Activated naive CD4-positive, alpha-beta T cell (primary cell): ENCODE measurements at places on chromosomes 11 and 22.

DNA sequence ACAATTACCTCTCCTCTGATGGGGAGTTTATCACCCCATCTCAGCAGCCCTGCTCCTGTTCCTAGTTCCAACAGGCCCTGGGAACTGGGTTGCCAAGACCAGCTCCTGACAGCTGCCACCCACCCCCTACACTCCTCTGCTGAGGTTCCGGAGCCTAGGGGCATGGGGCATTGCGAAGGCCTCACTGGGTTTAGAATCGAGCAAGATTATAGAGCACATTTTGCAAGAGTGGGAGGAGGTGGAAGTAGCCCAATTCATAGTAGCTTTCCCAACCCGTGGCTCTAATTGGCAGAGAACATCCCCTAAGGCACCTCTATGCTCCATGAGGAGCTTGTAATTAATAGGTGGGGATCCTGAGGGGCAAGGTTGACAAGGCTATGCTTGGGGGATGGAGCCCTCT, 23.0 kb downstream of the MYEOV start:
- DNase-seq: no peak

GRCh38 chr11:130407978-130408377, 20.4 kb downstream of the ADAMTS8 start:
- DNase-seq: no peak

DNA sequence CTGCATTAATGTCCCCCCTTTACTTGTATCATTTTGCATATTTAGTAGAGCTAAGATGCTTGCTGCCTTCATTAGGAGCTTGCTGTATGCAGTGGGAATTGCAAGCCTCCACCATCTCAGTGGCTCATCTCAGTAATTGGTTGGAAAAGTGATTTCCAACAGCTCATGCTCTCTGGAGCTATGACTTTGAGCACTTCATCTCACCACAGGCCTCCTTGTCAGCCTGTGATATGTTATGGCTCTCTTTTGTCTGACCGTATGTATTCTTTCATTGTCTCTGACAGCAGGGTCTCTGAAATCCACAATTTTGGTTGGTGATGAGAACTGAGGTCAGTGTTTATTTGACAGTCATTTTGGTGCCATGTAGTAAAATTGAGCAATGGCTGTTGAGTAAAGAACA, 345.1 kb downstream of the FAT3 start:
- no peak for DNase-seq

GRCh38 chr11:11998091-11998781, 10.2 kb downstream of the DKK3 start:
- no peak for DNase-seq

GRCh38 chr22:23068832-23069385, 1.4 kb upstream of the GNAZ start:
- no peak for DNase-seq

GRCh38 chr11:119094816-119095065, 6.9 kb downstream of the DPAGT1 start:
- DNase-seq: peak; percentile 58

GRCh38 chr11:113119966-113120736, 158.9 kb downstream of the NCAM1 start:
- no peak for DNase-seq

- no peak for DNase-seq
These were observed 369.4 kb upstream of the ISX start for GRCh38 chr22:34696557-34696956.

DNA sequence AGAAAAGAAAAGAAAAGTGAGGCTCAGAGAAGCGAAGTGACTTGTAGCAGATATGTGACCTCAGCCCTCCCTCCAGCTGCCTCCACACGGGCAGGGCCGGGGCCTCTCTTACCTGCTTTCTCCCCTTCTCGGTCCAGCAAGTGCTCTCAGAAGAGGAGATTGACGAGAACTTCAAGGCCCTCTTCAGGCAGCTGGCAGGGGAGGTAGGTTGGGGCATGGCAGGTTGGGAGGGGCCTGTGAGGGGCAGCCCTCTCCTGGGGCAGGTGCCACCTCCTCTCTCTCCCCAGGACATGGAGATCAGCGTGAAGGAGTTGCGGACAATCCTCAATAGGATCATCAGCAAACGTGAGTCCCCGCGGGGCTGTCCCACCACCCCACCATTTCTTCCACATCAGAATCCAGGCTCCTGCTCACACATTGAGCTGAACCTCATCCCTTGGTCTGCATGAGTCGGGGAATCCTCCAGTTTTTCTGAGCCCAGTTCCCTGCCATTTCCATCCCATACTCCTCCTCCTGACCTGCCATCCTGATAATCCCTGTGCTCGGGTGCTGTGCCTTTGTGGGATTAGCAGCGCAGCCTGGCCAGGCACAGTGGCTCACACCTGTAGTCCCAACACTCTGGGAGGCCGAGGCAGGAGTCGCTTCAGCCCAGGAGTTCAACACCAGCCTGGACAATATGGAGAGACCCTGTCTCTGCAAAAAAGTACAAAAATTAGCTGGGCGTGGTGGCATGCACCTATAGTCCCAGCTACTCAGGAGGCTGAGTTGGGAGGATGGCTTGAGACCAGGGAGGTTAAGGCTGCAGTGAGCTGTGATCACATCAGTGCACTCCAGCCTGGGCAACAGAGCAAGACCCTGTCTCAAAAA, 26.4 kb downstream of the CAPN1 start:
- no peak for DNase-seq

DNA sequence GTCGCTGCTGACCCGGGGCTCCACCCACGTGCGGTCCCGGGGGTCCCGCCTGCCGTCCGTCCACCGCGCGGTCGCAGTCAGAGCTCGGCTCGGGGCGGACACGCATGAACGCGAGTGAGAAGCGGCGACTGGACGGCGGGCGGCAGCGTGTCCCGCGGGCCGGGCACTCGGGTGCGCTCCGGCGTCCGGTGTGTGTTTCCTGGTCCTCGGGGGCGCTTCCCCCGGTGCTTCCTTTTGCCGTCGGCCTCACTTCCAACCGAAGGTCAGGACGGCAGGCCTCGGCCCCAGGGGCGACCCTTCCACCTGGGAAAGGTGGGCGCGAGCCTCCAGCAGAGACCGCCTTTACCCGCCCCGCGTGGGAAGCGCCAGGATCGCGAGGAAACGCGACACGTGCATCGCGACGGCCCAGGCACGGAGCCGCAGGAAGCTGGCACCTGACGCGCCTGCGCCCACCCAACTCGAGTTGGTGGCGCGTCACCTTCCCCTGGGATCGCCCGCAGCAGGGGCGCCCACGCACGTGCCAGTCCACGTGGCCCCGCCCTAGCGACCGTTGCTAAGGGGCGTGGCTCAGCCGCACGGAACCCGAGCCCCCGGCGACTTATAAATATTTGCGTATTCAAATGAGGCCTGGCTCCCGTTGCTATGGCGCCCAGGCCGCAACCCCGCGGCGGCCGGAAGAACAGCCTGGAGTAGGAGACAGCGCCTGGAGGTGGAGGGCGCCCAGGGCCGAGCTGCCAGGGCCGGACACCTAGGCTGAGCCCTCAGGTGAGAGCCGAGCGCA, at the start of gene LRRC56:
Gene LRRC56, plus strand, starts transcription at position 687 of the 781 bp plus-strand sequence. CDS start 3,158 bp downstream, outside the sequence.
- peak; percentile 59 for DNase-seq

DNA sequence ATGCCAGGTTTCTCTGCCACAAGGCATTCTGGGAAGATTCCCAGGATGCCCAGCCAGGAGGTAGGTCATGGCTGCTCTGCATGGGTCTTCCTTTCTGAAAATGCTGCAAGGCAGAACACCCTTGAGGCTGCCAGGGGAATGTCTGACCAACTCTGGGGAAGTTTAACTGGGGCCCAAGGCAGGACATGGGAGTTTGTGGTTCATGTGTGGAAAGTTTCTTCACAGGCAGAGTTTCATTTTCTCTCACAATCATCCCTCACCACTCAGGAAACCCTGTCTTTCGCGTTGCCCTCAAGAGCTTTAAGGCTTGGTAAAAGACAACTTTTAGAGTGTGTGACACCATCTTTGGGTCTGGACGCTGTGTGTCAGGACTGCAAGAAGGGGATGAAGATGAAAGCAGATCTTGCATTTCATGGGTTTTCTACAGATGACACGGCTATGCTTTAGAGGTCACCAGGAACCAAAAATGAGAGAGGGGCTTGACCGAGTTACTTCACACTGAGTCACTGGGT, 133.5 kb downstream of the CD44 start:
- DNase-seq: no peak

DNA sequence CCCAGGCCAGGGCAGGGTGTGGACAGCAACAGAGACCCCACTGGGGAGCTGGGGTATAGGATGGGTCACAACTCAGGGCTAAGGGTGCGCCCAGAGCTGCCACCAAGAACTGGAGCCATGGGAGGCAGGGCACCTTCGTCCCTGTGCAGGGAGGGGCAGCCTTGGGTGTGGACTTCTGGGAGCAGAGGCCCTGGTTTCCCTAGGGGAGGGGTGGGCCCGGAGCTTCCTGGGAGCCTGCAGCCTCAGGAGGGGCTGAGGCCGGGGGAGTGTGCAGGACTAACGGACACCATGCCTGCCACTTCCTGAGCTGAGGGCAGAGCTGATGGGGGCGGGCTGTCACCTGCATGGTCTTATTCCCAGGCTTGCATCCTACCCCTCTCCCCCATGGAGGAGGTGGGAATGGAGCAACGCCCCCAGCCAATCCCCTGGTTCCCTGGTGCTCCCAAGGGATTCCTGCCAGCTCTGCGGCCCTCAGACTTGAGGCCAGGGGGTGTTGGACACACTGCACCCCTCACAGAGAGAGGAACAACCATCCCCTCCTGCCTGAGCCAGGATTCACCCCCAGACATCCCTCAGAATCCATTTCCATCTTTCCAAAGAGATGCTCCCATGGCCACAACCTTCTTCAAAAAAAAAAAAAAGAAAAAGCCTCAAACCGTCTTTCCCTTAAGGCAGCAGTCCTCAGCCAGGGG, 225.7 kb downstream of the CTTN start:
- no peak for DNase-seq

- no peak for DNase-seq
These were observed 39.4 kb downstream of the GLYATL2 start for GRCh38 chr11:58805065-58805464.

GRCh38 chr11:17695454-17696441, 23.6 kb upstream of the MYOD1 start:
- DNase-seq: no peak

GRCh38 chr11:2086239-2087040, 52.7 kb downstream of the IGF2 start:
- DNase-seq: no peak

DNA sequence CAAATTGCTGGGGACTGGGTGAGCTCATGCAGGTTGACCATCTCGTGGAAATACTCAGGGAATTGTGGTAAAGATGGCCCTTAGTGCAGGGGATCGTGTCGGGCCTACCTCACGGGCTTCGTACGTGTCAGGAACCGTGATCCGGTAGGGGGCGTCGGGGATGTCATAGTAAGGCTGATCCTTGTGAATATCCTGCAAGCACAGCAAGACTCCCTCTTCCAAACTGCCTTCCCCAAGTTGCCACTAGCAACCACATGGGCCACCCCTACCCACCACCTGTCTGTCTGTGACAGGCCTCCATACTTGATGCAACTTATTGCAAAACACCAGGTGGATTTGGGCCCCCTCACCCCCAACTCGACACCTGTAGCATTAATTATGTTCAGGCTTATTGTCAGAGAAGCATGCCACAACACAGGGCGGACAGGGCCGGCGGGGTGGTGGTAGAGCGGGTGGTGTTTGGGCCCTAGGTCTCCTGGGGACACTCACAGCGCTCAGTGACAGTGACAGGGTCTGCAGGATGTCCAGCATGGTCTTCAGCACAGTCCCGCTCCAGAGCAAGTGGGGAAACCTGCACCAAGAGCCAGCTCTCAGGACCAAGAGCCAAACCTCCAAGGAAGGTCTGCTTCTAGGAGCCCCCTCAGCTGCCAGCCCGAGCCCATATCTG, 22.6 kb upstream of the SERPIND1 start:
- no peak for DNase-seq

- DNase-seq: no peak
These were observed 433.2 kb downstream of the GUCY1A2 start for GRCh38 chr11:106585061-106585460.

DNA sequence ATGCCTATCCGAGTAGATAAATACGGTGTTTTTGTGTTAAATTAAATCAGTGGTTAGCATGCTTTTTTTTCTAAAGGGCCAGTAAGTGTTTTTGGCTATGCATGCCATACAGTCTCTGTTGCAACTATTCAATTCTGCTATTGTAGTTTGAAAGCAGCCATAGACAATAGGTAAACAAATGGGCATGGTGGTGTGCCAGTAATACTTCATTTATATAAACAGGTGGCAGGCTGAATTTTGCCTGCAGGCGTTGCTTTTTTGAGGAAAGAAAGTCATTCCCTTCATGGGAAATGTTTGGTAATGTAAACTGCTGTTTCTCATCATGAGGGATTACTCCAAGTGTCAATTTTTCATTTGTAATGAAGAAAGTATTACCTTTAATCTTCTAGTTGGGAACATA, 106.5 kb downstream of the TMEM135 start:
- DNase-seq: no peak

- no peak for DNase-seq
These were observed 583.8 kb downstream of the SOX6 start for GRCh38 chr11:15772547-15772946.

DNA sequence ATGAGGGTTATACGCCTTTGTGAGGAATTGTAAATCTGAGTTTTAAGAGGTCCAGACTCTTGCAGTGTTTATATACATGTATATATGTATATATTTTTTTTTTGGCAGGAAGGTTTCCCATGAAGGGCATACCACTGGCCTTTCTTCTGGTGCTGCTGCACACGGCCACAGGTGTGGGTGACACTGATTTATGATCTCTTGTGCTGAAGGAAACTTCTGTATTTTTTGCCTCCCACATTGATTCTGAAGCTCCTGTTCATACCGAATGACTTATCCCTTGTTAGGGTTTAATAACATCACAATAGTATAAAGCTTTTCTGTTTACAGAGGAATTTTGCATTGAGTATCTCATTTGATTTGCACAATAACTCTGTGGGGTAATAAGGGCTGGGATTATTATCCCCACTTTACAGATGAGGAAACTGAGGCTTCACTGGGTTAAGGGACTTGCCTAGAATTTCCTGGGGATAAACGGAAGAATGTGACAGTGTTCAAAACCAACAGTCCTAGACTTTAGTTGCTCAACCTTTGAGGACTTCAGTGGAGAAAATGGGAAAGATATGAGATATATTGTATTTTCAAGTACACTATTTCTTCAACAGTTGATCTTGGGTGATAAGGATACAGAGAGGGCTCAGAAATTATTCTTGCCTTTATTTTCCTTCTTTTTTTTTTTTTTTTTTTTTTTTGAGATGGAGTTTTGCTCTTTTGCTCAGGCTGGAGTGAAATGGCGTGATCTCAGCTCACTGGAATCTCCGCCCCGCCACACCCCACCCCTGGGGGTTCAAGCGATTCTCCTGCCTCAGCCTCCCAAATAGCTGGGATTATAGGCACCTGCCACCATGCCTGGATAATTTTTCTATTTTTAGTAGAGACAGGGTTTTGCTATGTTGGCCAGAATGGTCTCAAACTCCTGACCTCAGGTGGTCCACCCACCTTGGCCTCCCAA, 70.1 kb downstream of the MICAL2 start:
- no peak for DNase-seq

GRCh38 chr11:48103621-48104567, 112.7 kb upstream of the OR4B1 start:
- DNase-seq: no peak

GRCh38 chr11:46590740-46591605, 2.9 kb downstream of the AMBRA1 start:
- DNase-seq: no peak
